ENCODE measurements at places on chromosomes 2 and 18. TPM values are rescaled to one million over a fixed set of nuclear protein-coding genes. Genes with fewer than 3 reads are reported as not detected.

Gene KCNF1
- total RNA-seq: 42.7 TPM

Gene STAT4
- 3.2 TPM for total RNA-seq

Gene ABCG8
- total RNA-seq: not detected

Gene TANK
- total RNA-seq: 57.2 TPM

Gene CNDP1
- not detected for total RNA-seq

Gene GALNT13
- total RNA-seq: 9.9 TPM

Gene KLF11
- total RNA-seq: 4.5 TPM

Gene PKDCC
- total RNA-seq: 30.5 TPM

Gene TMEFF2
- total RNA-seq: 0.15 TPM

Gene MEP1B
- total RNA-seq: 0.27 TPM

Gene SCYGR4
- total RNA-seq: not detected

Gene IL36RN
- total RNA-seq: 0.06 TPM

Gene SYT4
- total RNA-seq: not detected

Gene ORMDL1
- 45.3 TPM for total RNA-seq

Gene GCG
- total RNA-seq: not detected

Gene TMEM169
- 0.37 TPM for total RNA-seq

Gene SEPTIN10
- 58.3 TPM for total RNA-seq

Gene FOXD4L1
- 0.64 TPM for total RNA-seq

Gene MSGN1
- total RNA-seq: not detected

Gene ADGRF3
- 0.09 TPM for total RNA-seq

Gene REEP1
- total RNA-seq: 1.3 TPM

Gene SPATA3
- not detected for total RNA-seq

Gene TANC1
- 7.3 TPM for total RNA-seq

Gene SP140
- total RNA-seq: 0.28 TPM
